ENCODE measurements at places on chromosomes 7 and 10.

DNA sequence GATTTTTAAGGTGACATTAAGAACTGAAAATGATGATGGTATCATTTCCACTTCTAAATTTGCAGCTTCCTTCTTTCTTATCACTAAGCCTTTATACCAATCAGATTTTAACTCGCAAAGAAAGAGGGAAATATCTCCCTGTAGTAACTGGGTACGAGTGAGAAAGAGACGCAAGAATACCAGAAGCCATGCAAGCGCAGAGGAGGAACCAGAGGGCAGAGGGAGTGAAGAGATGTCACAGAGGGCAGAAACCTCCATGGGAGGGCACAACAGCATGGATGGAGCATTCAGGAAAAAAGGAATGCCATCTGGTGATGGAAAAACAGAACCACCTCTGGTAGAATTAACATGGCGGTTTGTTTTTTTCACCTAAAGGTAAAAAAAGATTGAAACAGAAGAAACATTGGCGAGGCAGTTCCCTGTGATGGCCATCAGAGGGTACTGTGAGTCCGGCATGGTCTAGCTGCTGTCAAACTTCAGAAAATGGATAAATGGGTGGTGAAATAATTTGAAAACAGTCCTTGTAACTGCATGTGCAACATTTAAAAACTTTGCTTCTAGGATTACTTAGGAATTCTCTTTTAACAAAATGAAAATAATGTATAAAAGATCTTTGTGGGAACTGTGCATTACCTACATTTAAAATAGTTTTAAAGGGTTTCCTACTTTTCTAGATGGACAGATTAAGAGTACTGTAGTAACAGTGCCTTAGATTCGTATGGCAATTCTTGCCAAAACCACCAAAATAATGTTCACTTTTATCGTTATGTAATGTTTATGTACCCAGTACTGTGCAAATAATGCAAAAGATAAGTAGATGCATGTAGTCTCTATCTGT, 91.8 kb downstream of the ARHGAP12 start:
- DNase-seq = no peak

DNA sequence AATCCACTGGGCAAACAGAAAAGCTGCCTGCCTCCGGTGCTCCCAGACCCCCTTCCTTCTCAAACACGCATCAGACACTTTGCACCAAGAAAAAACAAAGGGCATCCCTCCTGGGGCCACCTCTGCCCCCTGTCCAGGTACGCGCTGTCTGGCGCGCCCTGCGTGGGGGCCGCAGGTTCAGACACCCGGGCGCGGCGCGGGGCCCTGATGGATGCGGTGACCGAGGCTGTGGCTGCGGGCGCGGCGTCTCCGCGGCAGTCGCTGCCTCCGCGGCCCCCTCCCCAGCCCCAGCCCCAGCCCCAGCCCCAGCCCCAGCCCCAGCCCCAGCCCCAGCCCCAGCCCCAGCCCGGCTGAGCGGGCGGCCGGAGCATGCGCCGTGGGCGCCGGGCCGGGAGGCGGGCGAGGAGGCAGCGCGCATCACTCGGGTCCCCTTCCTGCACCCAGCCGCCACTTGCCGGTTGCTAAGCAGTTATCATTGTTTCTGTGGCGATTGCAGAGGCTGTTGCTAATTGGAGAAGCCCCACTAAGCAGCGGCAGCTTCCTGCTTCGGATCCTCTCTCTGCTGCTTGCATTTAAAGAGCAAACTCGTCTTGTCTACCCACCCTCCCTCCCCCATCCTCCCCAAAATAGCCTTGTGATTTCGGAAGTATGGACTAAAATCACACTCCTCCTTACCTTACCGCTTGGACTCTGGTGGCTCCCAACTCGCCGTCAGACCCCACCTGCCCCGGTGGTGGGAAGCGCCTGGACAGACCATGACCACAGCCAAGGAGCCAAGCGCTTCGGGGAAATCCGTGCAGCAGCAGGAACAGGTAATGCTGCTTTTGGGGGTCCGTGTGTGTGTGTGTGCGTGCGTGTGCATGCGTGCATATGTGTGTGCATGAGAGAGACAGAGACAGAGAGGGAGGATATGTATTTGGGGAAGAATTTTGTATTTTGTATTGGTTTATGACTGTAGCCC, 252.8 kb downstream of the DPP6 start:
- no peak for DNase-seq

- DNase-seq = no peak
Measured at GRCh38 chr10:50885097-50885859, at the start of gene A1CF. Gene A1CF (minus strand): TSS chr10:50885627. CDS start chr10:50859940, 25,687 bp downstream.

GRCh38 chr10:124573726-124574455, 112.3 kb downstream of the LHPP start:
- DNase-seq = no peak

- DNase-seq = no peak
Measured at GRCh38 chr7:65744406-65744805, 128.5 kb upstream of the VKORC1L1 start.

- no peak for DNase-seq
Measured at GRCh38 chr7:131095346-131095745, 232.3 kb upstream of the MKLN1 start.

DNA sequence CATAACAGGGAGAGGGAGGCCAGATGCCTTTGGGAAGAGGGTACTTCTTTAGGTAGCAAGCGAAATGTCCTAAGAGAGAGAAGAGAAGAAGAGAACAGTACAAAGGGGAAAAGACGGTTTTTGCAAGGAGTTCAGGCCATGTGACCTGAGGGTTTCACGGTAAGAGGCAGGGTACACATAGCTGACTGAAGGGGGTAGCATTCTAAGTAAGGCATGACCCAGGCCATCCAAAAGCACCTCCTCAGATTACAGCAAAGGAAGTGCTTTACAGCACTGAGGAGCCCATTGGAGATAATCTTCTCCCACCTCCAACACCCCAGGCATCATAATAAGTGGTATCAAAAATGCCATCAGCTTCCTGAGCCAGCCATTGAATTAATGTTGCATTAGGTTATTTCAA, 258.2 kb upstream of the NPY start:
- DNase-seq = no peak

- no peak for DNase-seq
Measured at GRCh38 chr7:146176860-146177259, 60.3 kb downstream of the CNTNAP2 start.

GRCh38 chr10:91681361-91682276, 48.7 kb upstream of the PPP1R3C start:
- DNase-seq = no peak

GRCh38 chr10:71486484-71487114, 89.9 kb downstream of the CDH23 start:
- DNase-seq = no peak

GRCh38 chr7:113812591-113813255, 106.1 kb downstream of the PPP1R3A start:
- DNase-seq = no peak

GRCh38 chr10:130463876-130464364, 327.7 kb downstream of the GLRX3 start:
- DNase-seq = no peak

DNA sequence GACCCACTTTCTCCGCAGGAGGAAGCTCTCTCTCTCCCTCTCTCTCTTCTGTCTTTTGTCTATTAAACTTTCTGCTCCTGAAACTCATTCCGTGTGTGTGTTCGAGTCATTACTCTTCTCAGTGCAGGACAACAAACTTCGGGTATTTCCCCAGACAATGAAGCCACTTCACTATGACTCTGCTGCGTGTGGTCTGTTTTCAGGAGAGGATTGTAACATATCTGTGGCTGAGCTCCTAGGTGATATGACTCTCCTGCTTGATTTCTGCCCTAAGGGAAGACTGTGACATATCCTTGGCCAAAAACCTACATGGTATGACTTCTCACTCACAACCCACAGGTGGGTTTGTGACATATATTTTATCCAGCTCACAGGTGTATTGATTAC, 39.9 kb upstream of the ZNF107 start:
- no peak for DNase-seq

DNA sequence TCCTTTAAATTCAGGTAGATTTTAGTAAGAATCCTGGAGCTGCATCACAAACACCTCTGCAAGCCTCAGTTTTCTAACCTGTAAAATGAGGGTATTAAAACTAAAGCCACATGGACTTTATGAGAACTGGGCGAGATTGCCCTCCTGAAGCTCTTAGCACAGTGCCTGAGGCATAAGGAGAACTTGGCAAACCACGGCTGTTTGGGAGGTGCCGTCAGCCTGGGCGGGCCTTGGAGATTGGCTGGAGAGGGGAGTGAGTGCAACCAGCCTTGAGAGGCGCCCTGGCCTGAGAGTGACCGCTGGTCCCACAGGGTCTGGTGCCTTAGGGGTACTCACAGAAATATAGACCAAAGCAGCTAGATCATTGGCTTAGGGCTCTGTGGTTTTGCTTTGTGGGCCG, 5.4 kb upstream of the TNS3 start:
- DNase-seq = no peak

- DNase-seq = no peak
Measured at GRCh38 chr10:24174014-24174413, 34.9 kb upstream of the KIAA1217 start.

DNA sequence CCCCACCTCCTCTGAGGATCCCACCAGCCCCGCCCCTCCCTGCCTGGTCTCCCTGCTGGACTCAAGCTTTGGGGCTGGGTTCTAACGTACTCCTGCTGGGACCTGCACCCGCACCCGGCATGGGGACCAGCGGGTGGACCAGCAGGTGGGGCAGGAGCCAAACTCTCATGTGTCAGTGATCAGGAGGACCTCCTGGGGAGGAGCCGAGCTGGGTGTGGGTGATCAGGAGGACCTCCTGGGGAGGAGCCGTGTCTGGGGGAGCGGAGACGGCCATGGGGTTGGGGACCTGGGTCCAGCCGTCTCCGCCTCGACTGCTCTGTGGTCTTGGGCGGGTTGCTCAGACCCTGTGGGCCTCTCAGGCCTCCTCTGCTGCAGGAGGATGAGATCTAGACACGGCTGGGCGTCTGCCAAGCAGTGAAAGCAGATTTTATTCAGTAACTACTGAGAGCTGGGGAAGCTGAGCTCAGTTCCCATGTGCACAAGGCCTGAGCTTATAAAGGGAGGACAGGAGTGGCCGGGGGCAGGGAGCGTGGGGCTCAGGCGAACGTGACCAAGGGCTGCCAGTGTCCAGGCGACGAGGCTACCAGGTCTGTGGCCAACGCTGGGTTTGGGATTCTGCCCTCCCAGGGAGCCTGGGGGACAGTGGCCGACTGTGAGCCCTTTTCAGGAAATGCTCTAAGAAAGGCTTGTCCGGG, 33.6 kb upstream of the UTF1 start:
- no peak for DNase-seq

GRCh38 chr10:112376396-112376790, 2.5 kb downstream of the ACSL5 start:
- no peak for DNase-seq

- DNase-seq = no peak
Measured at GRCh38 chr10:124210263-124210662, 116.9 kb upstream of the CHST15 start.

- DNase-seq = no peak
Measured at GRCh38 chr7:33666531-33666930, 238.8 kb upstream of the BMPER start.

GRCh38 chr7:23287612-23288011, 11.5 kb upstream of the MALSU1 start:
- DNase-seq = no peak

DNA sequence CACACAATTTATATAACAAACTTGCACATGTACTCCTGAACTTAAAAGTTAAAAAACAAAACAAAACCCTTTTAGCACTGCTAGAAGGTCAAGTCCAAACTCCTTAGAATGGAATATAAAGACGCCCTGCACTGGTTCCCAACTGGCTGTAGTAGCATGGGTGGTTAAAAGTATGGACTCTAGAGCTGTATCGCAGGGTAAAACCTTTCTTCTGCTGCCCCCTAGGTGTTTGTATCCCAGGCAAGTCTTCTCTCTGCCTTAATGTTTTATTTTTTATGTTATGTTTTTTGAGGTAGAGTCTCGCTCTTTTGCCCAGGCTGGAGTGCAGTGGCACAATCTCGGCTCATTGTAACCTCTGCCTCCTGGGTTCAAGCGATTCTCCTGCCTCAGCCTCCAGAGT, 35.2 kb downstream of the LSMEM1 start:
- DNase-seq = no peak

DNA sequence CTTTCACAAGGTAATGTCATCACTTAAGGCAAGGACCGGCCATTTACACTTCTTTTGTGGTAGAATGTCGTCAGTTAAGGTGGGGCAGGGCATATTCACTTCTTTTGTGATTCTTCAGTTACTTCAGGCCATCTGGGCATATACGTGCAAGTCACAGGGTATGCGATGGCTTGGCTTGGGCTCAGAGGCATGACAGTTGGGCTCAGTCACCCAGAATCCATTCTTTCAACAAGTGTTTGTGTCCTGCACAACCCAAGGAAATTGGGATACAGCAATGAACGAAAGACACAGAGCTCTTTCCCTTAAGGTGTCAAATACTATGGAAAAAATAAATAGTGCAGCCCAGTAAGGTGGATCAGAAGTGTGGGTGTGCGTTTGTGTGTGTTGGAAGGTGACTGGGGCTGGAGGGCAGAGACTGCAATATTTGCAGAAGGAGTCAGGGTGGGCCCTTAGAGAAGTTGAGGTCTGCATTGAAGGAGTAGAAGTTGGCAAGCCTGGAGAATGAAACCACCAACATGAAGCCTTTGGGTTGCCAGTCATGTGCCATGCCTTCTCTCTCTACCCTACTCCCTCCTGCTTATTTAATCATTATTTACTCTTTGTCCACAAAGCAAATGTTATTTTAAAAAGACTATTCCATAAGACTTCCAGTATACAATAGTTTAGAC, 222.8 kb upstream of the PRKCQ start:
- no peak for DNase-seq

DNA sequence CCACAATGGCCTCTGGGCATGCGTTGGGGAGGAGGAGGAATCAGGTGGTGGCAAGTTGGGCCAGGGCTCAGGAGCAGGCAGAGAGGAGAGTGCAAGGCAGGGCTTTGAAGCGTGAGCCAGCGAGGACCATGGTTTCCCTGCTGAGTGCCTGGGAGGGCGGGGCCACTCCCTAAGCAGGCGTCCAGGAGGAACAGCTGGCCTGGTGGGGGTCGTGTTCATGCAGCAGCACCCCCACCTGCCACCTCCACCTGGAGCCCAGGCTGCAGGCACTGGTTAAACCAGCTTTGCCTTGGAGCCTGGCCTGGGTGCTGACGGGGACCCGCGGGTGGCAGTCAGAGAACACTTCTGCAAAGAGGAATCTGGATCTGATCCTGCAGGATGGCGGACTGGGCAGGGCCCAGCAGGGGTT, 24.2 kb upstream of the AQP1 start:
- no peak for DNase-seq

- DNase-seq = no peak
Measured at GRCh38 chr7:87027900-87028299, 31.6 kb downstream of the ELAPOR2 start.

Measured in stimulated activated CD8-positive, alpha-beta memory T cell treated with anti-CD3 and anti-CD28 coated beads, Interleukin-7, amount 100 ng/mL, for 4 hours (primary cell).